ENCODE measurements at places on chromosomes 2 and 18.

DNA sequence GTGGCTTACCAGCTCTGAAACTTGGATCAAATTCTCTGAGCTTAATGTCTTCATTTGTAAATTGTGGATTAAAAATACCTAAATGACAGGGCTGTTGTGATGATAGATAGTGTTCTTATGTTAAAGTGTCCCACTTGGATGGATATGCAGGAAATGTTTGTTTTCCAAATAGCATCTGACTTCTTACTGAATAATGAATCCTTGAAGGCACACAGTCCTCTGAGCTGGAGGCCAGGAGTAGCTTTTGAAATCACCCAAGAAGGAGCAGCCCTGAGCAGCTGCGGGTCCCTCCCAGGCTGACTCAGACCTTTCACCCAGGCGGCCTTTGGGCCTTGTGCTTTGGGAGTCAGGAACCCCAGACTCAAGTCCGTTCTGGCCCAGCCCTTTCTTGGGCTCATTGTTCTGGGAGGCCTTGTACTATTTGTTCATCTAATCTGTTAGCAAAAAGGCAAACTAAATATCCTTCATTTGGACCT, 173.0 kb upstream of the GATA6 start:
- DNase-seq = no peak

GRCh38 chr2:173523497-173523896, 168.8 kb downstream of the CDCA7 start:
- DNase-seq = no peak

DNA sequence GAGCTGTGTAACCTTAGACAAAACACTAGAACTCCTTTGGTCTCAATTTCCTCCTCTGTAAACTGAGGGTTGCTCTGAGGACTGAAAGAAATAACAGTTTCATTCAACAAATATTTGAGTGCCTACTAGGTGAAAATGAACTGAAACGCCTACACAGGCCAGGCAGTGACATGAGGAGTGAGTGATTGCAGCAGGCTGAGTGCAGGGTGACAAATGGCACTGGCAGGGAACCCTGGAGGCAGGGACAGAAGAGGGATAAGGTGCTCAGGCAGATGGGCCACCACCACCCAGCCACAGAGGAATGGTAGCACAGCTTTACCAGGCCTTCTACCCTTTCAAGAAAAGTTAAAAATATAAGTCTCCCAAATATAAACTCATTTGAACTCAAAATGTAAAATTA, 11.5 kb upstream of the RNU4ATAC start:
- DNase-seq = no peak

- no peak for DNase-seq
Observed at GRCh38 chr2:126752876-126753275, 96.9 kb downstream of the GYPC start.

DNA sequence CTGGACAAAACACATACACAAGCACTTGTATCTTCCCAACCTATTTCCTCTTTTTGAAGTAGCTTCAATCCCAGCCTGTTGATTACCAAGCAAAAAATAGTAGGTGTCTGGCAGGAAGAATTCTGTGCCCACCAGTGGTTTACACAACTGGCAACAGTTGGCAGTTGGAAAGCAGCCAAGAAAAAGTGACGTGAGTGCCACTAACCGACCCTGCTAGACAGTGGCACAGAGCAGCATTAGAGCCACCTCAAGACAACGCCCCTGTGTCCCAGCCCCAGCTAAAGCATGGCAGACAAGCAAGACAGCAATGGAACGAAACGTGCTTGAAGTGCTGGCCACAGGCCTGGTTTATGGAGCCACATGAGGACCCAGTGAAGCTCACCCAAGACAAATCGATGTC, 379.6 kb downstream of the FBXO15 start:
- no peak for DNase-seq

- DNase-seq = no peak
Observed at GRCh38 chr18:60411715-60412114, 39.1 kb upstream of the MC4R start.

GRCh38 chr2:65193446-65193845, 34.2 kb upstream of the ACTR2 start:
- no peak for DNase-seq

- no peak for DNase-seq
Observed at GRCh38 chr2:219857751-219858150, 230.3 kb downstream of the SLC4A3 start.

- DNase-seq = peak; percentile 91
Observed at GRCh38 chr2:31235504-31235902, 1.6 kb downstream of the EHD3 start.

- peak; percentile 64 for DNase-seq
Observed at GRCh38 chr2:203682688-203683130, 23.7 kb upstream of the CD28 start.

- no peak for DNase-seq
Observed at GRCh38 chr18:46333431-46334135, 229.4 kb downstream of the HAUS1 start.

DNA sequence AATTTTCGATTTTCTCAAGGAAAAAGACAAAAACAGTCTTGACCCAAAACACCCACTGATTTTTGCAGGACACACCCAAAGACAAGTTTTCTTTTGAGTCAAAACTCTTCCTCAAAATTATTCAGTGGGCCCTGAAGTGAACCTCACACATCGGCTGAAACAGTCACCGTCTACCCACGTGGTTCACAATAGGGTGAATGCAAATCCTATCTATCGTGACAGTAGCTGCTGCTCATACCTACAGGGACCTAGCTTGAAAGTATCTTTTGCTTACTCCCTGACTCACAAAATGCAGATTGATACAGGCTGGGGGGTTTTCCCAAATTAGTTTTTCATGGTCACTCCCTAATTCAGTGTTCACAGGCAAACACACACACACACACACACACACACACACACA, 10.7 kb upstream of the CD226 start:
- DNase-seq = no peak

GRCh38 chr2:231174211-231174651, 24.2 kb upstream of the ARMC9 start:
- DNase-seq = no peak

GRCh38 chr18:8411492-8411891, 197.7 kb upstream of the RAB12 start:
- DNase-seq = no peak

GRCh38 chr2:227595797-227596196, 2.9 kb upstream of the SCYGR2 start:
- no peak for DNase-seq
